ENCODE measurements at places on chromosomes 1 and 21.

DNA sequence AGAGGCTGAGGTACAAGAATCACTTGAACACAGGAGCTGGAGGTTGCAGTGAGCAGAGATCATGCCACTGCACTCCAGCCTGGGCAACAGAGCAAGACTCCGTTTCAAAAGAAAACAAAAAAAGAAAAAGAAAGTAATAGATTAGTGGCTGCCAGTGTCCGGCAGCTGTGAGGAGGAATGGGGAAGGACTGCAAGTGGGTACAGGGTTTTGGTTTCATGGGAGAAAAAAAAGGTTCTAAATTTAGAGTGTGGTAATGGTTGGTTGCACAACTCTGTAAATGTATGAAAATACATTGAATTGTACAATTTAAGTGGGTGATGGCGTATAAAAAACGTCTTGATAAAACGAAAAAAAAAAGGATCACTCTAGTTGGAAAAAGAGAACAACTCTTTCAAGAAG is 6.7 kb downstream of the TAF1A start:
- no peak for DNase-seq

- no peak for DNase-seq
Measured at GRCh38 chr21:27094184-27094948, 127.5 kb upstream of the ADAMTS5 start.

DNA sequence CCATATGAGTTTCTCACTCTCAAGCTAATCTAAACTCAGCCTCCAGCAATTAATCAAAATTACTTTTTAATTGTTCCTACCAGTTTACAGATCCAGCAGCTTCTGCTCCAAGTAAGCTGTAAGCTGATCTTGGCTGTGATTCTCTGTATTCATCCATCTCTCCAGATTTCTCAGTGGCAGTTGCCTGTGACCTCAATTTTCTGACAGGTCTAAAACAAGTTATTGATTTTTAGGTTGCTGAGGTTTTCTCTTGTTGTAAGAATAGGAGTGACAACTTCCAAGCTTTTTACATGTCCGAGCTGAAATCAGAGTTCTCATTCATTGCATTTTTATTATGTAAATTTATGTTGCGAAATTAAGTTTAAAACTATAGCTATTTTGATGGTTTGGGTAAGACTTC is 1044.4 kb downstream of the PLA2G4A start:
- DNase-seq: no peak

DNA sequence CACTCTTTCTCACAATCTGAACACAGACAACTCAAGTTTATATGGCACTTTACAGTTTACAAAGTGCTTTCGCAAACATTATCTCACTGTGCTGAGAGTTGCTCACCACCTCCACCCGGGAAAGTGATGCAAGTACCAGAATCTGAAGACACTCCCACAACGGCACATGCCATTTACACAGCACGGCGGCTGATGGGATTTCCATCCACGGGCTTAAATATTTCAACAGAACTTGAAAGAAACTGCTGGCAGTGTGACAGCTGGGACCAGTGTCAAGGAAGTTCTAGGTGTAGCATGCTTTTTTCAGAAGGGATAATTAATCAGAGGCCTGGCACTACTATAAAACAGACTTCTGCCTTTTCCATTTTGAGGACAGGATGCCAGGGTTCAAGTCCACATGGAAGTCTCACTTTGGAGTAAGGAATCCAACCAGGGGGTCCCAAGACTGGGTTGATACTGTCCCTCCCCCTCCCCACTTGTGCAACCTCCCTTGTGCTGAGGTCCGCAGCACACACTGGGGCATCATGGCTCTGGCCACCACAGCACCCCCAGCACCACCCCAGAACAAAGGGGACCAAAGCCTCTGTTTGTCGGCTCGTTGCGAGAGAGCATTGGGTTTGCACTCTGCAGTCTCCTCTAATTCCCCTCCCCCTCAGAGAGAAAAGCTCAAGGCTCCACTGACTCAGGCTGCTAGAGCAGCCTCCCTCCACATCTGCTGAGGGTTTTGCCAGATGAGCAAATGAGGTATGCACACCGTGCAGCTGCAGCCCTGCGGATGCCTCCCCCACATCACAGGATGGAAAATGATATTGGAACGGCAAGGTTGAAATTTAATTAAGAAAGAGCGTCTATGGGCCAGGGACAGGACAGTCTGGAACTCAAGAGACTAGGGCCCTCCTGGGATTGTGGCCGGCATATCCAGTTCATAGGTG is 154.9 kb downstream of the TGFBR3 start:
- DNase-seq: peak; percentile 35

DNA sequence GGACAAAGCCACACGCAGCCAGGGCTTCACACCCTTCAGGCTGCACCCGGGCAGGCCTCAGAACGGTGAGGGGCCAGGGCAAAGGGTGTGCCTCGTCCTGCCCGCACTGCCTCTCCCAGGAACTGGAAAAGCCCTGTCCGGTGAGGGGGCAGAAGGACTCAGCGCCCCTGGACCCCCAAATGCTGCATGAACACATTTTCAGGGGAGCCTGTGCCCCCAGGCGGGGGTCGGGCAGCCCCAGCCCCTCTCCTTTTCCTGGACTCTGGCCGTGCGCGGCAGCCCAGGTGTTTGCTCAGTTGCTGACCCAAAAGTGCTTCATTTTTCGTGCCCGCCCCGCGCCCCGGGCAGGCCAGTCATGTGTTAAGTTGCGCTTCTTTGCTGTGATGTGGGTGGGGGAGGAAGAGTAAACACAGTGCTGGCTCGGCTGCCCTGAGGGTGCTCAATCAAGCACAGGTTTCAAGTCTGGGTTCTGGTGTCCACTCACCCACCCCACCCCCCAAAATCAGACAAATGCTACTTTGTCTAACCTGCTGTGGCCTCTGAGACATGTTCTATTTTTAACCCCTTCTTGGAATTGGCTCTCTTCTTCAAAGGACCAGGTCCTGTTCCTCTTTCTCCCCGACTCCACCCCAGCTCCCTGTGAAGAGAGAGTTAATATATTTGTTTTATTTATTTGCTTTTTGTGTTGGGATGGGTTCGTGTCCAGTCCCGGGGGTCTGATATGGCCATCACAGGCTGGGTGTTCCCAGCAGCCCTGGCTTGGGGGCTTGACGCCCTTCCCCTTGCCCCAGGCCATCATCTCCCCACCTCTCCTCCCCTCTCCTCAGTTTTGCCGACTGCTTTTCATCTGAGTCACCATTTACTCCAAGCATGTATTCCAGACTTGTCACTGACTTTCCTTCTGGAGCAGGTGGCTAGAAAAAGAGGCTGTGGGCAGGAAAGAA is 8.1 kb downstream of the PSRC1 start:
- DNase-seq: peak; percentile 50

DNA sequence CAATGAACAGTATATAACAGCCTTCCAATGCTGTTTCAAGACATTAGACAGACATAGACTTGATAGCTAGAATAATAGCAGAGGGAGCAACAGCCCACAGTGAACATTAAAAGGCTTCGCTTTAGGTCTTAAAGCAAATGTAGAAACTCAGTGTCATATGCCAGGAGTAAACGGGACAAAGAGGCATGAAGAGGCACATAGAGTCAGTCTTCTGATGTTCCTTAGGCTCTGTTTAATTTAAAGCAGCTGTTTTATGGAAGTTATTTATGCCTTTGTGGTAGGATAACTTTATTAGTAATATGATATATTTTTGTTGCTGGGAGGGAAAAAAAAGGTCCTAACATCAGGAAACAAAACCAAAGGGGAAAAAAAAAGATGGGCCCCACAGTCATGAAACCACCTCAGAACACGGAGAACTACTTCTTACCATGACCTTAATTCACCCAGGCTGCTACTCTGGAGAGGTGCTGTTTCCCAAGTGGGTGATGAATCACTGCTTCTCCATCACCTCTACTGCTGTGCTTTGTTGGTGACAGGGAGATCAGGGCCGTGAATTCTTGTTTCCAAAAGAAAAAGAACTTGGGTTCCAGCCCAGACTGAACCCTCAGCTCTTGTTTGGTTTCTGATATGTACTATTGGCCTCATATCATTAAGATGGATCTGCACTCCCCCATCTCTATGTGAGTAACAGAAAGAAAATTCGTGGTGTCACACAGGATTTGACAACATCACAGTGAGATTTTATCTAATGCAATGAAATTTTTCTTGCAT is 616.9 kb downstream of the KIF26B start:
- peak; percentile 16 for DNase-seq

- no peak for DNase-seq
Measured at GRCh38 chr1:40899230-40899870, 37.2 kb upstream of the CITED4 start.

DNA sequence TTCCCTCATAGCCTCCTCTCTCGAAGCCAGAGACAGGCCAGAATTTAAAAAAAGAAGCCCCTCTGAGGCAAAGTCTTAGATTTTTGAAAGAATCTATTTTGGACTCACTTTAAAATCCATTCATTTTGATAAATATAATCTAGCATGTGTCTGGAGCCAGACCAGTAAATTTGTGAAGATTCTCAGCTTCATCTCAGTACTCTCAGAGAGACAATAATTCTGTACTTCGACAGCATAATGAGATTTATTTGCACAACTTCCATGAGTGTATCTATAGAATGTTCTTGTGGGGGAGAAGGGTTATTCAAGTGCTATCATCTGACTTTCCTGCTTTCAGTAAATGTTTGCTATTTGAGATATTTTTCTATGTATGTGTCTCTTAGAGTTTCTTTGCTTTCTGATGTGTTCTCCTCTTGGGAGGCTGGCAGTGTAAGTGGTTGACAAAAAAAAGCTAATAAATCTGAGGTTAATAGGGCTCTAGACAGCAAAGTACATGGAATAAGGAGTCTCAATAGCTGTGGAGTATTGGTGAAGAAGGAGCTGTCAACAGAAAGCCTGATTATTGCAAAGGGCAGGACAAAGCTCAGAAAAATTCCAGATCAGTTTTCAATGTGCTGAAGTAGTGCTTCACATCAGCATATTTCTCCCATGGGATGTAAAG is 223.0 kb downstream of the PTBP2 start:
- DNase-seq: no peak

- DNase-seq: no peak
Measured at GRCh38 chr1:4734791-4735190, 80.4 kb downstream of the AJAP1 start.

- DNase-seq: no peak
Measured at GRCh38 chr1:77292551-77292950, 10.7 kb downstream of the AK5 start.

DNA sequence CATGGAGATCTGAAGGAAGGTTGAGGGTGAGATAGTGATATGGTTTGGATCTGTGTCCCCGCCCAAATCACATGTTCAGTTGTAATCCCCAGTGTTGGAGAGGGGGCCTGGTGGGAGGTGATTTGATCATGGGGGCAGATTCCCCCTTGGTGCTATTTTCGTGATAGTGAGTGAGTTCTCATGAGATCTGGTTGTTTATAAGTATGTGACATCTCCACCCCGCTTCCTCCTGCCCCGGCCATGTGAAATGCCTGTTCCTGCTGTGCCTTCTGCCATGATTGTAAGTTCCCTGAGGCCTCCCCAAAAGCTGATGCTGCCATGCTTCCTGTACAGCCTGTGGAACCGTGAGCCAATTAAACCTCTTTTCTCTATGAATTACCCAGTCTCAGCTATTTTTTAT is 451.9 kb upstream of the VAMP3 start:
- no peak for DNase-seq

- DNase-seq: peak; percentile 64
Measured at GRCh38 chr1:205255941-205256780, 28.4 kb downstream of the TMCC2 start.

DNA sequence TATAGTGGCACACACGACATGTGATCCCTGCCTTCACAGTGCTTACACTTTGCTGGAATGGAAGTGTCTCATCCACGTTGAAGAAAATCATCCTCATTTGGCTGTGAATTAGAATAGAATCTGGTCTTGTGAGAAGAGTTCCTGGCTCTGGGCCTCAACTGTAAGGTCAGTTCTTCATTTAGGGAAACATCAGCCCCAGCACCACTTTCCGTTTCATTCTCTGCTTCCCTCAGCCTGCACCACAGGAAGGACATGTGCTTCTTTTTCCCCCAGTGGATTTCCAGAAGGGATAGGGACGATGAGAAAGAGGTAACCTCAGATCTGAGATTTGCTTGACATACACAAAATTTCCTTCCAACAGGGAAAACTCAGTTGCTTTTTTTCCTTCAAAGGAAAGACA is 3.7 kb upstream of the ALX3 start:
- DNase-seq: no peak

DNA sequence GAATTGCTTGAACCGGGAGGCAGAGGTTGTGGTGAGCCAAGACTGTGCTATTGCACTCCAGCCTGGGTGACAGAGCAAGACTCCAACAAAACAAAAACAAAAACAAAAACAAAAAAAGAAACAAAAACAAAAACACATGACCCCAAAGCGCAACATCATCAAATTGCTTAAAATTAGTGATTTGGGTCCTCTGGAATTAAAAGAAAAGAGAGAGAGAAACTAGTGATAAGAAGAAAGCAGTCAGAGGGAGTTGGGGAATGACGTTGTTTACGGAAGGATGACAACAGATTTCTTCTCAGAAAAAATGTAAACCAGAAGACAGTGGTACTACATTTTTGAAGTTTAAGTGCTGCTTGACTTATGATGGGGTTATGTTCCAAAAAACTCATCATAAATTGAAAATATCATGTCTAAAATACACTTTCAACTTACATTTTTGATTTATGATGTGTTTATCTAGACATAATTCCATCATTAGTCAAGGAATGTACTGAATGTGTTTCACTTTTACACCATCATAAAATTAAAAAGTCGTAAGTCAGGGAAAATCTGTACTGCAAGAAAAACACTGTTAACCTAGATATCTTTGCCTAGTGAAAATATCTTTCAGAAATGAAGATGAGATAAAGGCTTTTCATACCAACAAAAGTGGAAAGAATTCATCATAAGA is 88.0 kb downstream of the MT1HL1 start:
- no peak for DNase-seq

- DNase-seq: no peak
Measured at GRCh38 chr1:236023926-236024565, 40.8 kb downstream of the NID1 start.

- DNase-seq: no peak
Measured at GRCh38 chr21:33299181-33299752, 25.5 kb upstream of the IFNAR1 start.

- DNase-seq: no peak
Measured at GRCh38 chr1:41622859-41623732, 138.6 kb upstream of the EDN2 start.

GRCh38 chr1:198162091-198162767 is 5.4 kb downstream of the NEK7 start:
- no peak for DNase-seq

DNA sequence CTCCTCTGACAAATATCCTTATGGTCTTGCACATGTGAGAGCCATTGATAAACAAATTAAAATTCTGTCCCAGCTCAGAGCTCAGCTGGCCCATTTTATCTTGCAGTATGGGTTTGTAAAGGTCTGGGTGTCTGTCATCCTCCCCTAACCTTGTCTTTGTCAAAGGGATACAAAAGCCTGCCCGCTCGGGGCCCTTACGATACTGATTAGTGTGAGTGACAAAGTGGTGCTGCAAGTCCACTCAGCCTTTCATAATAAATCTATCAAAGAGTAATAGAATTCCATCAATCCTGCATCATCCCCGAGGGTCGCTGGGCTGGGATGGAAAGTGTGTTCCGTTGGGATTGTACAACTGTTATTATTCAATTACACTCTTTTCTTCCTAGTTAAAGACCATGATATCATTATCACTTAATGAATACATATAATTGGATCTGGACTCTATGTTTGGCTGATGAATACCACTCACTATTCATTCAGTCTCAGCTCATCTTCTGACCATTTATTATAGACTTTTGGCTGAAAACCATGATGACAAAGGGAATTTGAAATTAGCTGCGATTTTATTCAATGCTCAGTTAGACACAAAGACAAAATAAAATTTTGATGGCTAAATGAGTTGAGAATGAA is 122.5 kb upstream of the FOXD3 start:
- DNase-seq: no peak

- no peak for DNase-seq
Measured at GRCh38 chr1:20381045-20381641, 90.5 kb downstream of the VWA5B1 start.

Data from RCC 7860 (cell line).